NCI-H510A (cell line): ENCODE measurements at places on chromosomes 6 and 20.

DNA sequence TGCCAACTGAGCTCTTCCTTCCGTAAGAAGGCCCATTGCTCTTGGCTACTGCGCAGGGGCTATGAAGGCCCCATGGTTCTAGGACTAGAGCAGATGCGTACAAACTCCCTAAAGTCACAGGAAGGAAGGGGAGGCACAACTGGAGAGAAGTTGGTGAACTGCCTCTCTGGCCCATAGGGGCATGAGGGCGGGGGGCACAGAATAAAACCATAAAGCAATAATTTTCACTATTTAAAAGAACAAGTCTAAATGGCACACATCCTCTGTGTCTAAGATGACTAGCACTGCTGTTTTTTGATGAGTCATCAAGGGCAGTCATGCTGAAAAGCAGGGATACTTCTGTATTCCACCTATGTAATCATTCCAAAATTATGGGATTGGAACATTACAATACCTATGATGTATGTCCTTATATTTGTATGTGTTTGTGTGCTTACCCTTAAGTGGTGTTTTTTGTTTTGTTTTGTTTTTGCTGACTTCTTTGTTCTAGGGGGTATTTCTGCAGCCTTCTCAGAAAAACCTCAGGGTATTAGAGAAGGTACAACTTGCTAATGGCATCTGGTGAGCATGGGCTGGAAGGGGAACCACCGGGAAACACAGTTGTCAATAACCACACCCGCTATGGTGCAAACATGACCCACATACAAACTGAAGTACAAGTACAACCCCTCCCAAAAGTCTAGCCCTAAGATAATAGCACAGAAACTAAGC is 36.9 kb downstream of the B4GALT5 start:
- no peak for DNase-seq

DNA sequence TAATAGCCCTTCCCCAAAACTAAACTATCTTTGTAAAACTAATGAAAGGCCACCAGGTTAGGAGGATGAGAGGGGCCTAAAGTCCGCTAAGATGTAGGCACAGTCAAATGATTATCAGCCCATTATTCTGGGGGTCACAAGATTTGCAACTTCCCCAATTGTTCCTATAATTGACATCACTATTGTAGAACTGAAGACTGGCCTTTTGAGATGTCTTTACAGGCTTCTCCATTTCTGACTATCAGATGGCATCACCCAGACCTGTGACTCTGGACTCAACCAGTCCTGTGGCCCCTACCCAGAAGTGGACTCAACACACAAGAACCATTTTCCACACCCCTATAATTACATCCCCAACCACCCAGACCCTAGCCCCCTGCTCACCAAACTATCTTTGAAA is 61.5 kb upstream of the MAP7 start:
- no peak for DNase-seq

- no peak for DNase-seq
These were observed 230.3 kb downstream of the SMOC2 start for GRCh38 chr6:168671028-168671862.

- DNase-seq = no peak
These were observed 258.0 kb upstream of the TAB2 start for GRCh38 chr6:149059557-149059956.

GRCh38 chr6:38239719-38240451 is 399.8 kb downstream of the BTBD9 start:
- DNase-seq = no peak

- DNase-seq = no peak
These were observed 16.5 kb downstream of the PPP1R10 start for GRCh38 chr6:30600451-30600961.

- no peak for DNase-seq
These were observed 28.7 kb downstream of the COX4I2 start for GRCh38 chr20:31666258-31667042.

DNA sequence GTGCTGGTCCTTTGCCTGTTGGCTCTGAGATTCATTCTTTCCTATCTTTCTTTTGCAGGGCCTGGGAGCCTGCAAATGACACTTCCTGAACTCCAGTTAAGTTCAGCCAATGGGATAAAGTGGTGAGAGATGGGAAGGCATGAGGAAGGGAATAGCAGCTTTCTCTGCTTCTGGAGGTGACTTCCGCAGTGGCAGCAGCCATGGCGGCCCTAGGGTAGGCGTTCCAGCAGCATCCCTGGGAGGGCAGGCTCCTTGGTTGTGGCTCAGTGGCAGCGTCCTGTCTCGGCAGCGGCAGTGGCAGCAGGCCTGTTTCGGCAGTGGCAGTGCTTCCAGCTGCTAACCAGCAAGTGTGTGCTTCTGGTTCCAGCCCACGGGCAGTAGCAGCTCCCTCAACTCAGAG is 7.3 kb upstream of the MDFI start:
- no peak for DNase-seq

DNA sequence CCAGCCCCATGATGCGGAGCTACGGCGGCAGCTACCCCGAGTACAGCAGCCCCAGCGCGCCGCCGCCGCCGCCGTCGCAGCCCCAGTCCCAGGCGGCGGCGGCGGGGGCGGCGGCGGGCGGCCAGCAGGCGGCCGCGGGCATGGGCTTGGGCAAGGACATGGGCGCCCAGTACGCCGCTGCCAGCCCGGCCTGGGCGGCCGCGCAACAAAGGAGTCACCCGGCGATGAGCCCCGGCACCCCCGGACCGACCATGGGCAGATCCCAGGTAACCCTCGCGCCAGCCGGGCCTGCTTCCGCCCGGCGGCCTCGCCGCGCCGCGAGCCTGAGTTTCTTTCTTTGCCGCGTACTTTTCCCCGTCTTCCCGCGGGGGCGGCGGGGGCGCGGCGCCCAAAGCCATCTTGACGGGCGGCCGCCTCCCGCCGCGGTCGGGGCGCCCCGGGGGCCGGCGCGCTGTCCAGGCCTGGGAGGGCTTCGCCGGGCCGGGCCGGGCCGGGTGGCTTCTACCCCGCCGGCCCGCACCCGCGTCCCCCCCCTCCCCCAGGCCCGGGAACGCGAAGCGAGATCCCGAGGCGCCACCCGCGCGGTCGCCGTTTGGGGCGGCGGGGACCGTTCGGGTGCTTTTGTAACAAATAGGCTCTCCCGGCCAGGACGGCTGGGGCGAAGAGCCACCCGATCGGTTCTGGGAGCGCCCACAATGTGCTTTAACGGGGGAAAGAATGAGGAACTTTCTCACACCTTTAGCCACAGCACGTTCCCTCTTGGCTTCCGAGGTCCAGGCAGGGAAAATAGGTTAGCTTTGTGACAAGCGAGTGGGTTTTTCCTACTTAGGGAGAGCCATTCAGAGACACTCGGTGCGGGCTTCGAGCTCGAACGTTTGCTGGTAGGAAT is 2.3 kb downstream of the ARID1B start:
- DNase-seq = no peak

DNA sequence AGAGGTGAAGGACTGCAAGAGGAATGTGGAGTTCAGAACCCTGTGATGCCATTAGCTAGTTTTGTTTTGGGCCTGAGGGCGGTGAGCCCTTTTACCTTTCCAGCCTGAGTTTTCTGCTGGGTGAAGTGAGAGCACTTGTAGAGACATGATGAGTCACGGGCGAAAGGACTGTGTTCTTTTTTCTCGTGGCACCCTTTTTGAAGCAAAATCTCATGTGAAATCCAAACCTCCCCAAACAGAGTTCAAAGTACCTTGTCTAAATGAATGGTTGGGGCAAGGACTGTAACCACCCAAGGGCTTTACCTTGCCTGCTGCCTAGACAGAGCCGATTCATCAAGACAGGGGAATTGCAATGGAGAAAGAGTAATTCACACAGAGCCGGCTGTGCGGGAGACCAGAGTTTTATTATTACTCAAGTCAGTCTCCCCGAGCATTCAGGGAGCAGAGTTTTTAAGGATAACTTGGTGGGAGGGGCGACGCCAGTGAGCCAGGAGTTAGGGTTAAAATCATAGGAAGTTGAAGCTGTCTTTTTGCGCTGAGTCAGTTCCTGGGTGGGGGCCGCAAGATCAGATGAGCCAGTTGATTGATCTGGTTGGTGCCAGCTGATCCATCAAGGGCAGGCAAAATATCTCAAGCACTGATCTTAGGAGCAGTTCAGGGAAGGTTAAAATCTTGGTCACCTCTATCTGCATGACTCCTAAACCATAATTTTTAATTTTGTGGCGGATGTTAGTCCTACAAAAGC is 25.8 kb downstream of the SAMD5 start:
- no peak for DNase-seq
